ENCODE measurements at places on chromosomes 3 and 15.

- no peak for DNase-seq
Measured at GRCh38 chr3:126056088-126056487, 27.8 kb downstream of the SLC41A3 start.

- DNase-seq: no peak
Measured at GRCh38 chr3:169529013-169529412, 134.5 kb downstream of the MECOM start.

- DNase-seq: no peak
Measured at GRCh38 chr3:94226078-94226477, 163.2 kb downstream of the NSUN3 start.

- DNase-seq: no peak
Measured at GRCh38 chr15:27468151-27468591, 497.2 kb downstream of the GABRG3 start.

- no peak for DNase-seq
Measured at GRCh38 chr3:122074621-122075265, 19.6 kb downstream of the CD86 start.

GRCh38 chr3:114809668-114810413, 337.2 kb downstream of the ZBTB20 start:
- no peak for DNase-seq

DNA sequence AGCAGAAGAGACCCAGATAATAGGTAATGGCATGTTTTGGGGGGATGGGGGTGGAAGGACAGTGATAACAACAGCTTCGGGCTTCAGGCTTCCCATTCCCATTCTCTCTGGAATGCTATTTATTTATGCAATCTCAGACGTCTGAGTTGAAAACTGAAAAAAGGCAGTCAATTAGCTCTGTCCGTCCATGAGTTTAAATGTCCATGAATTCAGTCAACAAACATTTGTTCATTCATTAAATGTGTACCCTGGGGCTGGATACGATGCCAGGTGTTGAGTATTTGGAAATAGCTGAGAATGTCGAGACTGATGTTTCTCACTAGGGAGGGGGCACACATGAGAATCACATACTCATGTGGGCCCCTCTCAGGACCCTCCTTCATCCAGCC, 42.4 kb downstream of the AMOTL2 start:
- no peak for DNase-seq

- no peak for DNase-seq
Measured at GRCh38 chr3:62024882-62025281, 348.5 kb downstream of the FEZF2 start.

DNA sequence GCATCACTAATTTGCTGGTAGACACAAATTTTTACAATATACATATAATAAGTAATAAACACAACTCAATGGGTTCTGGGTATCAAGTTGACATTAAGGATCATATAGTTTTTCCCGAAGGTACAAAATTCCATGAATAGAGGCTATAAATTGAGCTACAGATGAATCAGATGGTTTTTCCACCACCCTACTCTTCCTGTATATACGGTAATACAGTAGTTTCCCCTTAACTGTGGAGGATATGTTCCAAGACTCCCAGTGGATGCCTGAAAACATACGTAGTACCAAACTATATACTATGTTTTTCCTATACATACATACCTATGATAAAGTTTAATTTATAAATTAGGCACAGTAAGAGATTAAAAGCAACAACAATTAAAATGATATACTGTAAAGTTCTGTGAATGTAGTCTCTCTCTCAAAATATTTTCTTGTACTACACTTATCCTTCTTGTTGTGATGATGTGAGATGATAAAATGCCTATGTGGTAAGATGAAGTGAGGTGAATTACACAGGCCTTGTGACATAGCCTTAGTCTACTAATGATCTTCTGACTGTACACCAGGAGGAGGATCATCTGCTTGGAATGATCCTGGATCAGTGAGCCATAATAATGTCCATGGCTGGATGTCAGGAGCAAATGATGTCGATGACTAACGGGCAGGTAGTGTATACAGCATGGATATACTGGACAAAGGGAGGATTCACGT, 116.7 kb downstream of the NR1I2 start:
- DNase-seq: no peak

DNA sequence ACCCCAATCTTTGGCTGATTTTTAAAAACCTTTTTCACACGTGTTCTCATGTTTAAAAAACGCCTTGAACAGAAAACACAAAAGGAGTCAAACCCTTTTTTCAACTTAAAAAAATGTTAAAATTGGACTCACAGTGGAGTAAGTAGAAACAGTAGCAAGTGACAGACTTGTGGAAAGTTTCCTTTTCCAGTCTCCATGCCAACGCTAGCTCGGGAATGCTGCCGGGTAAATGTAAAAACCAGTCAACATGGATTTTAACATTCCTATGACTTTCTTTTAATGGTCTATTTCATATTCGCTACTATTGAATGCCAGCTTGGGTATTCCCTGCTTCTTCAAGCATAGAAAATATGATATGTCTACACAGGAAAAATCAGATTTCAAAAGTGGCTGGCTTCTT, 1.6 kb upstream of the PROK2 start:
- DNase-seq: no peak

GRCh38 chr15:92634060-92634459, 21.5 kb downstream of the FAM174B start:
- no peak for DNase-seq

GRCh38 chr3:190229632-190230424, 92.4 kb downstream of the CLDN1 start:
- DNase-seq: no peak

DNA sequence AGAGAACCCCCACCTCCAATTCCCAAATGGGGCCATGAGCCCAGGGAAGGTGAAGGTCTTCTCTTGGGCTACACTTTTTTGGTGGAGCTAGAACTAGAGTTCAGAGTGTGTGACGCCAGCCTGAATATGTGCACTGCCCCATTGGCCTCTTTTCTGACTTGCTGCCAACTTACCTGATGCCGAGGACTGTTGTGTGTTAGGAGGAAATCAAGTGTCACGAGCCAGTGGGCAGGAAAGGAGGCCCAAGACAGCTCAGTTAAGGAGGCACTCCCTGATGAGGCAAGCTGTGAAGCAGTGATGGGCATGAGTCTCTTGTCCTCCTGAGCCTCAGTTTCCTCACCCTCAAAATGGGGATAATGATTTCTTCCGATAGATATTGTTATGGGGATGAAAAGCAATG, 107.8 kb downstream of the ANP32A start:
- no peak for DNase-seq

DNA sequence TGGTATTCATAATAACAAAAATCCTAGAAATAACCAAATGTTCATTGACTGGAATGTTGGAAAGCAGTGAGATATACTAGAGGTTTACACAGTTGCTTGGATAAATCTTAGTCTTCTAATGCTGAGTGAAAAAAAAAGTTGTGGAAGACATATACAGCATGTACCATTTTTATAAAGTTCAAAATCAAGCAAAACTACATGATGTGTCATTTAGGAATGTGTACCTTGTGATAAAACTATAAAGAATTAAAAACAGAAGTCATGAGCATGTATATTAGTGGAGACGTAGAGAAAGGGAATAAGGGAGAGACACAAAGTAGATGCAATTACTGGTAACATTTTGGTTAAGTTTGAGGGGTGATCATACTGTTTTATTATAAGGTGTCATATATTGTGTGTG, 45.2 kb downstream of the FBXL2 start:
- no peak for DNase-seq

DNA sequence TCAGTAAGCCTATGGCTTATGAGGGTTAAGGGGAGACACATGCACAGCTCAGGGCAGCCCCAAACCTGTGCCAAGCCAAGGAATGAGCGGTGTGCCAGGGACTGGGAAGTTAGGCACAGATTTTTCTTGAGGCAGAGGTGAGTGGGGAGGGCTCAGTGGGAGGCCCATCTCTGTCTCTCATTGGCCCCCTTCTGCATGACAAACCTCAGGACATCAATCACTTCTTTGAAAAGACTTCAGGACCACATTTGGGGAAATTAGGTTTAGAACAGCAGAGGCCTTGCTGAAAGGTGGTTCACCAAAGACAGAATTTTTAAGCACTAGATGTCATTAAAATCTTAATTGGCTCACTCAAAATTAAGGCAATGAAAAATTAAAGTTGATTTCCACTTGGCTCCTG, 57.2 kb downstream of the RAB11A start:
- no peak for DNase-seq

DNA sequence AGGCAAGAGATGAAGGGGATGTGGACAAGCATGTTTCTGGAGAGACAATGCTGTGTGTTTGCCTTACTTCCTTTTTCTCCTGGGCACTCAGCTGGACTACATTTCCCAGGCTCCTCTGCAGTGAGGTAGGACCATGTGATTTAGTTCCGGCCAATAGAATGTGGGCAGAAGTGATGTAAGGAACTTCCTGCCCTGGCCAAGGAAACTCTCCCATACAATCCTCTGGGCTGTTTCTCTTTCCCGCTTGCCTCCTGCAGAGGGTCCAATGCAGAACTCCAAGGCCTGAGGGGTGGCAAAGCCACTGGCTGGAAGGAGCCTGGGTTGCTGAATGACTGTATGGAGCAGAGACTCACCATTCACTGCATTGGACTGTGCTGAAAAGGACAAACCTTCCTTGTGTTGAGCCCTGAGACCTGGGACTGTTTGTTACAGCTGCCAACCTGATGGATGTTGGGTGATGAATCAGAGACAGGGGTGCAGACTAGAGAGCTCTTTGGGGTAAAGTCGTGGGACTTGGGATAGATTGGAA, 82.7 kb upstream of the SLC6A6 start:
- no peak for DNase-seq
